Right hindlimb (tissue), 1 donor: ENCODE measurements at places on chromosomes 7 and 10.

DNA sequence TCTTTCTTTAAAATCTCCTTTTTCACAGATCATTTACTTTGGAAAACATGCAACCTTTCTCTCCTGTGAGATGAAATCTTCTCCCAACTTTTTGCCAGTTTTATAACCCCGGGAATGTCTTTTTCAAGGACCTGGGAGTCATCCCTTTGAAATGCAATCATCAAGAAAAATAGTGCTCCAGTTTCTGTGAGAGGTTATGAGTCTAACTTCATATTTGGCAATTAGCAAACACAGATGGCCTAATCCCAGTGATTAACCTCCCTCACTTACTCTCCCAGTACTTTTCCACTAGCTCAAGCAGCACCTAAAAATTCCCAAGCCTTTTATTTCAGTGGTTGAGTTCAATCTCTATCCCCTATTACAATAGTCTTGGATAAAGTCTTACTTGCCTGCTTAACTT lies 185.8 kb upstream of the TMEM106B start:
- DNase-seq = no peak

DNA sequence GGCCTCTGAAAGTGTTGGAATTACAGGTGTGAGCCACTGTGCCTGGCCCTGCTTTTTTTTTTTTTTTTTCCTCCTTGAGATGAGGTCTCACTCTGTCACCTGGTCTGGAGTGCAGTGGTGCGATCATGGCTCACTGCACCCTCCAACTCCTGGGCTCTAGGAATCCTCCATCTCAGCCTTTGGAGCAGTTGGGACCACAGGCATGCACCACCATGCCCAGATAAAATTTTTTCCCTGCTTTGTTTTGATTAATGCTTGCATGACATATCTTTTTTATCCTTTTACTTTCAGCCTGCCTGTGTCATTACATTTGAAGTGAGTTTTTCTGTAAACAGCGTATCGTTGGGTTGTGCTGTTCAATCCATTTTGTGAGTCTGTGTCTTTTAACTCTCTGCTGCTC lies 97.0 kb downstream of the ANKRD61 start:
- DNase-seq = no peak

GRCh38 chr10:5457741-5458140 lies 41.6 kb downstream of the CALML5 start:
- no peak for DNase-seq

GRCh38 chr7:159031750-159032149 lies 112.9 kb downstream of the VIPR2 start:
- peak; percentile 15 for DNase-seq

GRCh38 chr7:2513702-2514101 lies 5.9 kb upstream of the LFNG start:
- DNase-seq = no peak

GRCh38 chr7:151226875-151227782 lies at the start of gene ABCF2:
Gene ABCF2, minus strand, starts transcription at chr7:151227205. Its CDS starts 747 bp downstream, at chr7:151226458.
- peak; percentile 100 for DNase-seq

DNA sequence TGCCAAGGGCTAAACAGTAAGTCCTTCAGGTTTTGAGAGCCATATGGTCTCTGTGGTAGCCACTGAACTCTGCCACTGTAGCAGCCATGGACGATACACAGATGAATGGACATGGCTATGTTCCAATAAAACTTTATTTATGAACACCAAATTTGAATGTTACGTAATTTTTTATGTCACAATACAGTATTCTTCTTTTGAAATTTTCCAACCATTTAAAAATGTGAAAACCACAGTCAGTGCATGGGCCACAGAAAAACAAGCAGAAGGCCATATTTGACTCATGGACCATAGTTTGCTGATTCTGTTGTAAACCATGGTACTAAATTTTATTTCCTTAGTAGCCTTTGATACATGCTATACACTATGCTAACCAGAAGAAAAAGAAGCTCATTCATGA lies 361.8 kb downstream of the MAGI2 start:
- DNase-seq = no peak

- DNase-seq = no peak
Measured at GRCh38 chr7:33534833-33535232, 370.5 kb upstream of the BMPER start.

- DNase-seq = no peak
Measured at GRCh38 chr7:135708041-135708440, 19.9 kb downstream of the SLC13A4 start.

DNA sequence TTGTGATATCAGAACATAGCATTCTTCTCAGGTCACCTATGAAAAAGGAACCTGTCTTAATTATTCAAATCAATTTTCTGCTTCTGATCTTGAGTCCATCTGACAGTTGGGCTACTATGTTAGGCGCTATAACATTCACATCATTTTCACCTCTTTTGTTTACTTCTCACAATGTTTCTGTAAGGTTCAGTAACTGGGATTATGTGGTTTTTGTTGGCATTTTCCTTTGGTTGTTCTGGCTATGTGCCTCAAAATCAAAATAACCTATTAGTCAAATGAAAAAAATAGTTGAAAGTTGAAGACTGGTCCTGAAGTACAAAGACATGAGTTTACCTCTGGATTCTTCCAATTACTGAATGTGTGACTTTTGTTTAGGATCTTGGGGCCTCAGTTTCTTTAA lies 221.3 kb upstream of the SMIM30 start:
- DNase-seq = no peak

GRCh38 chr7:132643302-132643701 lies 67.0 kb upstream of the PLXNA4 start:
- DNase-seq = no peak

GRCh38 chr7:111370002-111370401 lies 192.3 kb downstream of the IMMP2L start:
- no peak for DNase-seq

DNA sequence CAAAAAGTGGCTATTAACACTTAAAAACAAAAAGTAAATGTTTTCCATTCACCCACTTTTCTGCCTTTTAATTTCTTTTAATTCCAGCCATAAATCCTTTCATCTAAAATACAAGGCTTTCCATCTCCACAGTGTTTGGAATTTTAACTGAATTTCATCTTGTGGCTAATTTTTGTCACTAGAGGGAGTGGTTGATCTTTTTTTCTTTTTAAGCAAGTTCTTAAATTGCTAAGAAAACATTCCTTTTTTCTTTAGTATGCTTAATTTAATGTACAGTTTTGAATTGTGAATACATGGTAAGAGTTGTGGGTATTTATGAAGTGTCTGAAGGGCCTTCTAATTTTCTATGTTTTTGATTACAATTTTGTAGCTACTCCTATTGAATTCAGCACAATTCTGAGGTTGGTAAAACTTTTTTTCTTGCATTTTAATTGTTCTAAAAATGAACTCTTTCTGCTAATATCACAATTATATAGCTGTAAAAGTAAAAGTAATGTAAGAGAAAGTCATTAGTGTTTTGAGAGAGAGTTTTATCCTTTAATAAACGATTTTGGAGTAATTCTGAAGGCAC lies 54.9 kb upstream of the ANK3 start:
- no peak for DNase-seq

- DNase-seq = no peak
Measured at GRCh38 chr7:77858278-77858677, 59.7 kb downstream of the PHTF2 start.

DNA sequence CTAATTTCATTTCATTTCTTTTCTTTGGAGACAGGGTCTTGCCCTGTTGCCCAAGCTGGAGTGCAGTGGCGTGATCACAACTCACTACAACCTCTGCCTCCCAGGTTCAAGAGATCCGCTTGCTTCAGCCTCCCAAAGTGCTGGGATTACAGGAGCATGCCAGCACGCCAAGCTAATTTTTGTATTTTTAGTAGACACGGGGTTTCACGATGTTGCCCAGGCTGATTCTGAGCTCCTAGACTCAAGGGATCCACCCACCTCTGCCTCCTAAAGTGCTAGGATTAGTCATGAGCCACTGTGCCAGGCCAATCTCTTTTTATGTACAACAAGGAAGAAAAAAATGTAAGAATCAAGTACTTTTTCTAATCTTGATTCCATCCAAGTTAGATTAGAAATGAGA lies 10.7 kb upstream of the KMT2E start:
- no peak for DNase-seq

- DNase-seq = no peak
Measured at GRCh38 chr10:97174941-97175340, 10.8 kb downstream of the SLIT1 start.

- DNase-seq = no peak
Measured at GRCh38 chr7:28762651-28763050, 195.5 kb downstream of the TRIL start.

GRCh38 chr7:50281680-50282445 lies 22.7 kb upstream of the IKZF1 start:
- no peak for DNase-seq

GRCh38 chr7:55087521-55087961 lies 68.7 kb downstream of the EGFR start:
- DNase-seq = peak; percentile 10

- peak; percentile 87 for DNase-seq
Measured at GRCh38 chr7:106176414-106177299, 64.5 kb upstream of the SYPL1 start.

DNA sequence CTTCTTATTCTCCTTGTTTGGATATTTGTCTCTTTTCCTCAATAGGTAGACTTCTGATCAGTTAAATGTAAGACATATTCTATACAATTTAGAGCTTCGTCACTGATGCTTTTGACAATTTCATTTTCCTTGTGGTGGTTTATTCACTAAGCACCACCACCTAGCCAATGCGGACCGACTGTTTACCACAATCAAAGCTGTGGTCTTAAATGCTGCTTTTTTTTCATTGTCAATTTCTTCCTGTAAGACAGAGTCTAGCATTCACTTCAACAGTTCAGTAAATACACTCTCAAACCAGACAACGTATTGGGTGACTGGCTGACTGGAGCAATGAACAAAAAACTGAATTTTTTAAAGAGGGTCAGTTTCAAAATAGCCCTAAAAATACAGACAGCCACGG lies 239.0 kb downstream of the DNAJB6 start:
- DNase-seq = no peak

- peak; percentile 60 for DNase-seq
Measured at GRCh38 chr7:29988424-29989256, 961 bp downstream of the SCRN1 start.

- DNase-seq = no peak
Measured at GRCh38 chr7:158324397-158325360, 262.9 kb downstream of the PTPRN2 start.

DNA sequence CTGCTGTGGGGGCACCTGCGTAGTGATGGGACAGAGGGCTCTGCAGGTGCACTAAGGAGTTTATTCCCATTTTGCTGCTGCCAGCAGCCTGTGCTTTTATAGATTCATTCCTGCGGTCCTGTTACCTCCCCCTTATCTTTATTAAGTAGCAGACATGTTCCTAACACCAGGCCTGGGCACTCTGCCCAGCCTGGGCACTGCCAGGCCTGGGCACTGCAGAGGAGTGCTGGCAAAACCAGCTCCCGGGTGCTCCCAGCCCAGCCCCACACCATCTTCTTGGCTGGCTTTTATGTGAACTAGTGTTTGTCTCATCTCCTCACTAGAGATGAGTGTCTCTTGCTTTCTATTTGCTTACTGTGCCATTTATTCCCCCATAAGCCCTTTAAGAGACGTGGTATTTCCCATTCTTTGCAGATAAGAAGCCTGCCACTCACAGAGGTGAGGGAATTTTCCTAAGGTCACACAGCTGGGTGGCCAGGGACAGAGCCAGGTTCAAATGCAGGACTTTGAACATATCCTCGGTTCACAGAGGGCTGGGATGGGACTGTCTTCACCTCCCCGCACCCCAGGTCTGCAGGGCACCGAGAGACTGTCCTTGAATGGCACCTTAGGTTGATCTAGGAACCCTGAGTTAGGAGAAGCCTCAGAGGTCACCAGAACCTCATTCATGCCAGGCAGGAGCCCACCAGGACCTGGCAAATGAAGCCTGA lies 14.6 kb upstream of the DRGX start:
- no peak for DNase-seq

- peak; percentile 94 for DNase-seq
Measured at GRCh38 chr7:23471106-23471859, 992 bp upstream of the IGF2BP3 start.

GRCh38 chr10:14611968-14612693 lies 162.6 kb downstream of the FAM107B start:
- no peak for DNase-seq

DNA sequence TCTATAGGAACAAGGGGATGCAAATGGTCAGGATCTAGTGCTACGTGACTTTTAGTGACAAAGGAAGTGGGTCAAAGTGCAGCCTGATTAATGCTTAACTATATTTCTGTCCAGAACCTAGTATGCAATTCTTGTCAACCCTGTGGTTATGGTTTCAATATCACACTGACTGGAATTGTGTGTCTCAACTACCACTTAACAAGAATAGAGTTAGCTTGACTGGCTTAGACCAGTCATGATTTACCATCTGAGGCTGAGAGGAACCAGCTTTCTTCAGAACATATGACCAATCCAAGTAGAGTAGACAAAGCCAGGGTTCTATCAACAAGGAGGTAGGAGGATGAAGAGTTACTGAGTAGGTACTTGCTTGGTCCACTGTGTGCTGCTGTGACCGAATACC lies 54.4 kb downstream of the MYPN start:
- DNase-seq = no peak

GRCh38 chr7:127253281-127254162 lies 781 bp upstream of the GRM8 start:
- peak; percentile 69 for DNase-seq

DNA sequence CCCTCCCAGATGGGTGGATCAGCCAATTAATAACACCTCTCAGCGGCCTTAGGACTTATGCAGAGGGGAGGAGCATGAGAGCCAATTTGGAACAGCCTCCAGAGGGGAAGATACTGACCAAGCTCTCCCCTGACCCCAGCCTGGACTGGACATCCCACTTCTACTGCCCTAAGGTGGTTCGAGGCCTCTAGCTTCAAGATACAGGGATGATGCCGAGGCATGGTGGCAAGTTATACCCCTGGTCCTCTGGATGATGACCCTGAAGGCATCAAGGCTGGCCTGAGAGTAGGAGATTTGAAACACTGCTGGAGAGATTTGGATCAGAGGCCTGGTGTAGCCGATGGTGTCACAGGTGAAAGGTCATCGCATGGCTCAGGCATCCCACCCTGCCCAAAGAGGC lies 3.2 kb downstream of the CDH23 start:
- no peak for DNase-seq

DNA sequence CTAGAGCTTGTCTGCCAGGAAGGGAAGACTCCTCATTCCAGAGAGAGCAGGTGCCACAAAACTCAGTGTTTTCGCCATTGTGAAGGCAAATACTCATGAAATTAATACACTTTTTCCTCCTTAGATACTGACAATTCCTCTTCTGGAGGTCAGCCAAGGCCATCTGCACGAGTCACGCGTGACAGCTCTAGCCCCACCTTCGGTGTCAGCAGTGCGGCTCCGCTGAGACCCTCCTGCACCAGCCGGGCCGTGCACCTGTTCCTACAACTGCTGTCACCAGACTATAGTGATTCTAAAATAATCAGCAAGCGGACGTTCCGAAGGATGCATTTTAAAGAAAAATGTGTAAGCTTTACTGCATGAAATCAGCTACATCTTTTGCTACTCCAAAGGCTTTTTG lies 127.7 kb downstream of the DIP2C start:
- no peak for DNase-seq
